ENCODE measurements at places on chromosomes 3 and 15. TPM values are rescaled to one million over a fixed set of nuclear protein-coding genes. Genes with fewer than 3 reads are reported as not detected.

- DNase-seq, result no peak
Measured at GRCh38 chr15:69743091-69743490, 290.5 kb downstream of the RPLP1 start.

Gene SERINC4
- total RNA-seq, result not detected

GRCh38 chr15:61474796-61475195, 245.7 kb upstream of the RORA start:
- no peak for DNase-seq

- DNase-seq, result no peak
Measured at GRCh38 chr15:77819851-77820728, 187.4 kb upstream of the LINGO1 start.

GRCh38 chr3:30550246-30550645, 56.2 kb upstream of the TGFBR2 start:
- DNase-seq, result no peak

DNA sequence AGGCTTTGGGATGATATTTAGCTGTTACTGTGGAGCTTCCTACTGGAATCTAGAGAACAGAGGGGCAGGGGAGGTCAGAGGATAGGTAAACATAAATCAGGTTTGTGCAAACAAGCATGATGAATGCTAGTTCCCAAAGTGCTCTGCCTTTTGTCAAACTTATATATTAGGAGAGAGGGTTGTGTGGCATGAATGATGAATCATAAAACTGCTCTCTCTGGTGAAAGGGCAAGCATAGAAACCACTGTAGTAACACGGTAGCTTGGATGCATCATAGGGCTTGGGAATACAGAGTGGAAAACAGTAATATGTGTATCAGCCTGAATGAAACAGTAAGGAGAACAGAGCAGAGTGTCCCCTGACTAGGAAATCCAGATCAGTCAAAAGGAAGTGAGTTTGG, 486.7 kb downstream of the IL5RA start:
- no peak for DNase-seq

DNA sequence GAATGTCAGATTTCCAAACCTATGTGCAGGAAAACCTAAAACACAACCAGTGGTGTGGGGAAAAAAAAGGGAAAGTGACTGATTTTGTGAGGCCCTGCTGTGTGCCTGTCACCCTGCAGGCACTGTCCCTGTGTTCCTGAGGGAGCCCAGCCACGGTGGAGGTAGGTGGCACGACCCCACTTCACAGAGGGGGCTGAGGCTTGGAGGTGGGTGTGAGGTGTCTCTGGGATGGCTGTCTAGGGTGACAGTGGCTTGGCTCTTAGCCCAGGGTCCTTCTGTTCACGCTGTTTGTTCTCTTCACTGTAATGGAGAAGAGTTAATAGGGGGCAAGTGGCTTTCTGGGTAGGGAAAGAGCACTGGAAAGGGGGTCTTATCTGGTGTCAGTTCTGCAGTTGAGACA, 22.6 kb downstream of the RASGRF1 start:
- DNase-seq, result no peak

DNA sequence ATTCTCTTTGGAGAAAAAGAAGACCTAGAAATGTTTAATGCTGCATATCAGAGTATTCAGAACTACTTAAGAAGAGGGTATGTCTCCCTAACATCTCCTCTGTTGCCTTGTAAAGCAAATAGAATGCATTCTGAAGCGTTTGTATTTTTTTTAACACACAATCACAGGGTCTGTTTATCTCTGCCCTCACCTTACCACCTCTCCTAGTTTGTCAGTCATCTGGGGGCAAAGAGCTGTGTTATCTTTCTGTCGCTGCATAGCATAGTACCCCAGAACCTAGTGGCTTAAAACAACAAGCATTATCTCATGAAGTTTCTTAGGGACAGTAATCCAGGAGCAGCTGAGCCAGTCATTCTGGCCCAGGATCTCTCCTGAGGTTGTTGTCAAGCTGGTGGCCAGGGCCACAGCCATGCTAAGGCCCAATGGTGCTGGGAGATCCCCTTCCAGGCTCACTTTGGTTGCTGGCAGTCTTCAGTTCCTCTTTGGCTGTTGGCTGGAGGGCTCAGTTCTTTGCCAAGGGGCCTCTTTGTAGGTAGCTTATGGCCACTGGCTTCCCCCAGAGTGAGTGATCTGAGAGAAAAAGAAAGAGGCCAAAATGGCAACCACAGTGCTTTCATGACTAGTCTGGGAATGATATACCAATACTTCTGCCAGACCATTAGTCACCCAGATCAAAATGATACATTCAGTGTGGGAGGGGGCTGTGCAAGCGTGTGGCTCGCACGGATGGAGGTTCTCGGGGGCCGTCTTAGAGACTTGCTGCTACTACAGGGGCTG, 17.8 kb downstream of the EDEM1 start:
- DNase-seq, result no peak

Gene CCDC54
- total RNA-seq, result not detected

Gene LTK
- total RNA-seq, result not detected

Gene C3orf70
- total RNA-seq, result 0.10 TPM

DNA sequence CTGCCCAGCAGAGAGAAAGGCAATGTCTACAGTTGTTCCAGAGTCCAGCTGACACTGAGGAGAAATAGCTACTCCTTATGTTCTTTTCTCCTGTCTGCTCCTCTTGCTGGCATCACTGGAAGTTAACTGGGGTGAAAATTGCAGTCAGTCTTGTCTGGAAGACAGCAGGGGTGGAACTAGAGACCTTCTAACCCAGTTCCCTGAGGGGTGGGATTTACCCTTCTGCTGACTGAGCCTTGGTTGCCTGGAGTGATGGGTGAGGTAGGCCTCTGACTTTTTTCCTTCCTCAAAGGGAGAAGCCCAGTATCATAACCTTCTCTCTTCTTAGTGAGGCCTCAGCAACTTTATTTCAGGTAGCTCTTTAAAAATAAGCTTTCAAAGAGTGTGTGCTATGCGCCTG, 16.2 kb downstream of the ZNF609 start:
- no peak for DNase-seq

- no peak for DNase-seq
Measured at GRCh38 chr3:174938102-174938501, 79.0 kb downstream of the NAALADL2 start.

- DNase-seq, result no peak
Measured at GRCh38 chr3:102066470-102066869, 217.2 kb downstream of the NFKBIZ start.

Gene TGM4
- 0.46 TPM for total RNA-seq

DNA sequence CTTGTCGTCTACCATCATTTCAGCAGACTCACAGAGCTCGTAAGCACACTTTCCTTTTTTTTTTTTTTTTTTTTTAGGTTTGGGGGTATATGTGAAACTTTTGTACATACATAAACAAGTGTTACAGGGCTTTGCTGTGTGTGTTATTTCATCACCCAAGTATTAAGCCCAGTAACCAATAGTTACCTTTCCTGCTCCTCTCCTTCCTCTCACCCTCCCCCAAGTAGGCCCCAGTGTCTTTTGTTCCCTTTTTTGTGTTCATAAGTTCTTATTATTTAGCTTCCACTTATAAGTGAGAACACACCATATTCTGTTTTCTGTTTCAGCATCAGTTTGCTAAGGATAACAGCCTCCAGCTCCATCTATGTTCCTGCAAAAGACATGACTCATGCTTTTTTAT, 746.8 kb downstream of the GRM7 start:
- DNase-seq, result no peak

Gene POLG
- 95.2 TPM for total RNA-seq

DNA sequence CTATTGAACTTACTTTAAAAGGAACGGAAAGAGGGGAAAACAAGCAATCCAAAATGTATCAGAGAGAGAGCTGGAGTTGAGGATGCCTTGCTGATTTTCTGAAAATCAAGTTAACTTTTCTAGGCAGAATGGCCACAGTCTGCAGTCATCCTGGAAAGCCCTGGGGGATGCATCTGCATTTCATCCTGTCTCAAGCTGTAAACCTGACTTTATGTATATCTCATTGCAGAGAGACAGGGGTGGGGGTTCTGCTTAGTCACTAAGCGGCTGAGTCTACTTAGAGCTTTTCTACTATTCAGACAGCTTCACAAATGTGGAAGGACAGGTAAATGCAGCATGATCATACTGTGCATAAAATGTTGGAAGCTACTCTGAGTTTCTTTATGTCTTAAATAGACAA, 41.4 kb downstream of the MRPS25 start:
- DNase-seq, result no peak

GRCh38 chr15:90205050-90205848, 4.1 kb downstream of the SEMA4B start:
- no peak for DNase-seq

Data from Panc1 (cell line).